WTC11 (cell line): ENCODE measurements at places on chromosomes 6 and 20.

DNA sequence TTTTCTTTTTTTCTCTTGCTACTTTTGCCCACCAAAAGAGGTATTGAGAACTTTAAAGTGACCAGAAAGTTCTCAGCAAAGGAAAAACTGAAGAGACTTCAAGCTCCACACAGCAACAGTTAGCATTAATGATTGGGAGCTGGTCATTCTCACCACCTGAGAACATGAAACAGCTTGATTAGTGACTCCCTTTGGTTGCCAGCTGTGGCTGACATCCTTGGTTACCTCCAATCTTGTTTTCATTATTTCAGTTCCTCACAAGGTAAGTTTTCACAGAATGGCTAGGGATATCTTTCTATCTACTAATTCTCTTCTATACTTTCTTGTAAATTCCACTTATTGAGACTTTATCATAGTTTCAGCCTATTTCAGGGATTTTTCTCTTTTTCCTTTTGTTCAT, 427.9 kb downstream of the QKI start:
- no peak for DNase-seq

DNA sequence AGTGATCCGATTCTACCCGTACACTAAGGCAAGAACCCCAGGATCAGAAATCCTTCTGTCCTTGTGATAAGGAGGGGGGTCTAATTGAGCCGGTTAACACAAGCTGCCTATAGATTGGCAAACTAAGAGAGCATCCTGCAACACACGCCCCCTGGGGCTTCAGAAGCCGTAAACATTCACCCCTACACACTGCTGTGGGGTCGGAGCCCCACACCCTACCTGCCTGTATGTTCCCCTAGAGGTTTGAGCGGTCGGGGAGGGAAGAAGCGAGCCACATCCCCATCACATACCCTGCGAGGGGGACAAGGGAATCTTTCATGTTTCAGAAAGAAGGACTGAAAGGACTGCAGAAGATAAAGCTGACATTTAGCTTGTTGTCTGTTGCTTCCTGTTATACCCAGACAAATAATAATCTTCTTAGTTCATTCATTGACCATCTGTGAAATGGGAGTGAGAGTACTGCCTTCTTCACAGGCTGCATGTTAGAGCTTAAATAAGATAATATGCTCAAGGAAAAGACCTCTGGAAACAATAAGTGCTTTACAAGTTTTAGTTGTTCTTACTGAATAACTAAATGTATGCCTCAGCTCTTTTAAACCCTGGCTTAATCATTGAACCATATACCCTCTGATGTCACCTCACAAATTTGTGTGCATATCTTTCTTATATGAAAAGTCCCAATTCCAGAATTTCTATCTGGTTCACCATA, 74.2 kb upstream of the RNF217 start:
- no peak for DNase-seq

- DNase-seq = no peak
Observed at GRCh38 chr6:21873562-21873961, 280.0 kb downstream of the SOX4 start.

- DNase-seq = no peak
Observed at GRCh38 chr6:110033749-110034666, 55.9 kb downstream of the GPR6 start.

DNA sequence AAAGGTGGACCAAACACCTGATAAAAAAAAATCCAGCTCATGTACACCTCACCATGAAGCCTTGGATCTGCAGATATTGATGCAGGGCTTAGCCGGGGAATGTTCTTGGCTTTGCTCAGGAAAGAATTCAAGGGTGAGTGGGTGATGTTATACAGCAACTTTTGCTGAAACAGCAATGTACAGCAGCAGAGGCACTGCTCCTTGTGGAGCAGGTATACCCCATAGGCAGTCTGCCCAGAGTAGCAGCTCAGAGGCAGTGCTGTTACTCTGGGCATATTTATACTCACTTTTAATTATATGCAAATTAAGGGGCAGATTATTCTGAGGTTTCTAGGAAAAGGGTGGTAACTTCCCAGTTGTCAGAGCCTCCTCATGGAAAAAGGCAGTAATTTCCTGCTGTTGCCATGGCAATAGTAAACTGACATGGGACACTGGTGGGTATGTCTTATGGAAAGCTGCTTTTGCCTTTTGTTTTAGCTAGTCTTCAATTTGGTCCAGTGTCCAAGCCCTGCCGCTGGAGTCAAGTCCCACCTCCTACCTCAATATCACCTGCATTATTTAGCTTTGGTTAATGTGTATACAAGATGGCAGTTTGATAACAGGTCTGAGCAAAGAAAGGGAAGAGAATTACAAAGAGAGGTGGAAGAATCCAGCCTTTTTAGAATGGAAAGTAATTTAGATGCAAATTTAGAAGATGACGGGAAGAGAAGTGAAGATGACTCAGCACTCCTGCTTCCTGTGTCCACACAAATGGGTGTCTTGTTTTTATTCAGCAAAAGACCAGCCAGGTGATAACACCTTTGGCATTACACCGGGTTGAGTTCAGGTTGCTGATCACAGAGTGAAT, 110.1 kb upstream of the JAG1 start:
- no peak for DNase-seq

GRCh38 chr6:155449450-155450239, 6.0 kb downstream of the NOX3 start:
- DNase-seq = no peak

- no peak for DNase-seq
Observed at GRCh38 chr6:94414041-94414440, 994.7 kb upstream of the EPHA7 start.
